ENCODE measurements at places on chromosomes 5 and 9.

DNA sequence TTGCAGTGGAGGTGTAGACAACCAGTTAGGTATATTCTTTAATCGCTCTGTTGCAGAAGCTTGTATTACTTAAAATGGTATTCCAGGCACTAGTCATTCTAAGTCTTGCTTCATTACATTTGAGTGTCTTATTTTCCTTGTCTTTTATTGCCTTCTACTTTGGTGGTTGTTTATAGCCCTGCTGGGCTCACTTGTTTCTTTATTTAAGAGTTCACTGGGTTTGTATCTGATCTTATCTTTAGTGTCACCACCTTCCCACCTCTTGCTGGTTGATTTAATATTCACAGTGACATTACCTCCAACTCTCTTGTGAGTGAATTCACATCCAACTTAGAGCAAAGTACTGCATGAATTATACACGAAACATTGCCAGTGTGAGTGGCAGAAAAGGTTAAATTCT, 83.6 kb upstream of the BNC2 start:
- no peak for DNase-seq

- peak; percentile 73 for DNase-seq
Measured at GRCh38 chr5:133232011-133232410, 180.2 kb downstream of the HSPA4 start.

DNA sequence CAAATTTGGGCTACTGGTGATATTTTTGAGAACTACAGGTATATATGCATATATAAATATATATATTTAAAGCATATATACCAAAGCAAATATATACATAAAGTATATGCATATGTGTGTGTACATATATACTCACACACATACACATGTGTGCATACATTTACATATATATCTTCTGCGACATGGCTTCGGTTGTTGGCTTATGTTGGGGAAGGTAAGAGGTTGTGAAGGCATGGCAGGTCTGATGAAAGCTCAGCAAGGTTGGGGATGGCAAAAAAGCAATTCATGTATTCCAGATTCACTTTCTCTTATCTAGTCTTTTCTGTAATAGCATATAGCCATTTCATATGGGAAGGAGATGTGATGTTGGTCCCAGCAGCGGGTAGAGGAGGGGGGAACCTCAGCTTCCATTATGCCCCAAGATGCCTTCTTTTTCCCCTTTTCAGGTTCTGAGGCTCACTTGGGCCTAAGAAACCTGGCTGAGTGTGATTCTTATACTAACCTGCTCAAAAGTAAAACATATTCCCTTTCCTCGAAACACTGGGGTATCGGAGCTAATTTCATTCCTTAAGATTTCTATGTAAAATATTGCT, 201.7 kb downstream of the MEF2C start:
- no peak for DNase-seq

- DNase-seq, result no peak
Measured at GRCh38 chr9:87711857-87712800, 13.8 kb upstream of the CTSL start.

GRCh38 chr9:16135968-16136367, 583.1 kb downstream of the CCDC171 start:
- DNase-seq, result no peak

Data from mucosa of descending colon (tissue), 3 donors.